ENCODE measurements at places on chromosomes 2 and 18.
A peak's percentile ranks its signal among the peaks of the same experiment; 100 is the strongest.

DNA sequence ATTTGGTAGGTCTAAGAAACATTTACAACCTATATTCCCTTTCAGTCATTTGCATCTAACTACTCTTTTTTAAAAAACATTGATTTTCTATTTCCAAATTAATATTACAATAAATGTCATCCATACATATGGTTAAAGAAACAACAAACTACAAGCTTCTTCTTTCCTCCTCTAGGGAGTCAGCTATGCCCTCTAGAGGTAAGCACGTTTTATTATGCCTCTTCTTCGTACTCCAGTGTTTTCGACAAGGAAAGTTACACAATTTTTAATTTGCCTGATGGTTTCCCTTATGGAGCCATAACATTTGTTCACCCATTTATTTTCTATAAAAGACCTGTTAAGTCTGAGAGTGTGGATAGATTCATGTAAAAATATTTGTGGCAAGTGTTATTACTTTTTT lies 183.4 kb upstream of the CDH7 start:
- no peak for DNase-seq

DNA sequence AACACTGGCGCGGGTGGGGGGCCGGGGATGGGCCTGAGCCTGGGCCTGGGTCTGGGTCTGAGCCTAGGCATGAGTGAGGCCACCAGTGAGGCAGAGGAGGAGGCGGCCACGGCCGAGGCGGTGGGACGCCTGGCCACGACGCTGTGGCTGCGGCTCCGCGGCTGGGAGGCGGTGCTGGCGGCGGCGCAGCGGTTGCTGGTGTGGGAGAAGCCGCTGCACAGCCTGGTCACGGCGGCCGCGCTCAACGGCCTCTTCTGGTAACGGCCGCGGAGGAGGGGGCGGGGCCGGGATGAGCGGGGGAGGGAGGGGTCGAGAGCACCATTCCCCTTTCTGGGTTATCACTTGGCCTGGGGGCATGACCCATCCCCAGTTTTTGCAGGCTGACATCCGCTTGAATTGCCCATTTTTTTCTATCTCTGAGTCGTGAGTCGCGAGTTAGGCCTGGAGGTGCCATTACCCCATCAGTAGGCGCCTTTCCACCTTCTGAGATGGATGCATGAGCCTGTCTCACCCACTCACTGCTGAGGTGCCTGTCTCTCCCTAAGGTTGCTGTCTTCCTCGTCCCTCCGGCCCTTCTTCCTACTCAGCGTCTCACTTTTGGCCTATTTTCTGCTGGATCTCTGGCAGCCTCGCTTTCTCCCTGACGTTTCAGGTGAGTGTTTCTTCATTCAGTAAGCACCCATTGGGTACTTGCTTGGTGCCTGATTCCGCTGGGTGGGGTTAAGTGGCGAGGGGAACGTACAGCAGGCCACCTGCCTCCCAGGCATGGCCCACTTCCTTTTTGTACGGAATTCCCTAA lies 501 bp downstream of the RETREG2 start:
- DNase-seq = no peak

DNA sequence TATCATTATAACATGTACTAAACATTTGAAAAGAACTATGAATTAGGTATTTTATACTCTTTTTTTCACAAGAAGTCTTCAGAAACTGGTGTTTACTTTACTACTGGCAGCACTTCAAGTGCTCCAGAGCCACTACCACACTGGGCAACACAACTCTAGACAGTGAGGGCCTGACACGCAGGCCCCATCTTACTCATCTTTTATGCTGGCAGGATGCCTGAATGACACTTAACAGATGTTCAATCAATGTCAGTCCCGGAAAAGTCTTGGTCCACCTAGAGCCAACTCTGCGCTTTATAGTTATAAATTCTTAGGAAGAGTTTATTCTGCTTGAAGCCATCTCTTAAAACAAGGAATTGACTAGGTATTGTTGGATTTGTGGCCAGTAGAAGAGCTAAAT lies 8.7 kb upstream of the WIPF1 start:
- DNase-seq = peak; percentile 84

- DNase-seq = no peak
Observed at GRCh38 chr2:28893488-28893887, 979 bp upstream of the WDR43 start.

GRCh38 chr2:73935641-73936040 lies 9.0 kb downstream of the DGUOK start:
- no peak for DNase-seq

DNA sequence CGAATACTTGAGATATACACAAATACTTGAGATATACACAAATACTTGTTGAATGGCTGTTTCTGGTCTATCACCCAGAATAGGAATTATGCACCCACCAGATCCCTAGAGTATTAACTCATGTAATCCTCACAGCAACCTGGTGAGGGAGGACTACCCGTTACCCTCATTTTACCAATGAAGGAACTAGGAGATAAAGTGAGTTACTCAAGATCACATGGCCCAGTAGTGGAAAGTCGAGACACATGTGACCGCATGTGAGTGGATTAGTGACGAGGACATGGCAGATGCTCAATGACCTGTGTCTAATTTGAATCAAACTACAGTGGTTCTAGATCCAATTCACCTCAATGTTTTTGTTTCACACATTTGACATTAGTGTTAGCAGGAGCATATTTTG lies 2.4 kb downstream of the MOGAT1 start:
- DNase-seq = no peak

DNA sequence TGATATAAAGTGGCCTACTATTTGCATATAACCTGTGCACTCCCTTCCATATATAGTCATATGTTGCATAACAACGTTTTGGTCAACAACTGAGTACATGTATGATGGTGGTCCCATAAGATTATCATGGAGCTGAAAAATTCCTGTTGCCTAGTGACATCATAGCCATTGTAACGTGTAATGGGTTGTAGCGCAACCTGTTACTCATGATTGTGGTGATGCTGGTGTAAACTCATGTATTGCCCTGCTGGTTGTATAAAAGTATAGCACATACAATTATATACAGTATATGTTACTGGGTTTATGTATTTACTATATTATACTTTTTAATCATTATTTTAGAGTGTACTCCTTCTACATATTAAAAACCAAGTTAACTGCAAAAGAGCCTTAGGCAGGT lies 144.8 kb upstream of the IL1R2 start:
- no peak for DNase-seq

GRCh38 chr18:69948919-69949537 lies 1.4 kb upstream of the CD226 start:
- no peak for DNase-seq

DNA sequence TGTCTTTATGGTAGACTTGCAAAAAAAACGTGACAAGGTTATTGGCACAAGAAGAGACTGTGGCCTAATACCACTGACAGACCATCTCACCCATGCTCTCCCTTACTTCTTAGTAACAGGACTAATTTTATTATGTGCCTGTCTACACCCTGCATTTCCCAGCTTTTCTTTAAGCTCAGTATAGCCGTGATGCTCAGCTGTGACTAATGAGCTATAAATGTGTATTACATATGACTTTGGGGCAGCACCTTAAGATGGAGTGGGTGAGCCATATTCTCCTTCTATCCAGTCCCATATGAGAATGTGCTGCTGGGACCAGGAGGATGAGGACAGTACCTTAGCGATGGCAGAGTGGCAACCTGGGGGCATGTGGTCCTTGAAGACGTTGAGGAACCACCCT lies 293.5 kb downstream of the RNF144A start:
- DNase-seq = no peak

Data from T-helper 2 cell (primary cell).